ENCODE measurements at places on chromosomes 3 and 15.

DNA sequence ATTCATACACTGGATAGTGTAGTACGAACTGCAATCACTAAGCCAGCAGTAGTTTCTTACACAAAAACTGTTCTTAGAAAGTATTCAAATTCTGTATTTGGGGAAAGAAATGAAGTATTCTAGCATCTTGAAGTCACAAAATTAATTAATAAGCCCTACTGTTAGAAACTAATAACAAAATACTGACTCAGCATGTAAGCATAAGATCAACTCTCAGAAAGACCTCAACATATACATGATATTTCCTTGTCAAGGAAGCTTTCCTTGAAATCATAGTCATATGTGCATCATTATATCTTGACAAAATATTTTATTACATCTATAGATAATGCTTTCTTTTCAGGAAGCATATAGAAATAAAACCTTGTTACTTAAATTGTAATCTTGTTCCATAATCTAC, 115.5 kb upstream of the GOLGA6L6 start:
- no peak for DNase-seq

- no peak for DNase-seq
Observed at GRCh38 chr3:30535525-30535924, 70.9 kb upstream of the TGFBR2 start.

GRCh38 chr15:92545996-92546395, 109.6 kb downstream of the FAM174B start:
- no peak for DNase-seq

- DNase-seq, result no peak
Observed at GRCh38 chr3:197376020-197376419, 77.6 kb upstream of the DLG1 start.

- no peak for DNase-seq
Observed at GRCh38 chr3:41141433-41142167, 57.7 kb upstream of the CTNNB1 start.

DNA sequence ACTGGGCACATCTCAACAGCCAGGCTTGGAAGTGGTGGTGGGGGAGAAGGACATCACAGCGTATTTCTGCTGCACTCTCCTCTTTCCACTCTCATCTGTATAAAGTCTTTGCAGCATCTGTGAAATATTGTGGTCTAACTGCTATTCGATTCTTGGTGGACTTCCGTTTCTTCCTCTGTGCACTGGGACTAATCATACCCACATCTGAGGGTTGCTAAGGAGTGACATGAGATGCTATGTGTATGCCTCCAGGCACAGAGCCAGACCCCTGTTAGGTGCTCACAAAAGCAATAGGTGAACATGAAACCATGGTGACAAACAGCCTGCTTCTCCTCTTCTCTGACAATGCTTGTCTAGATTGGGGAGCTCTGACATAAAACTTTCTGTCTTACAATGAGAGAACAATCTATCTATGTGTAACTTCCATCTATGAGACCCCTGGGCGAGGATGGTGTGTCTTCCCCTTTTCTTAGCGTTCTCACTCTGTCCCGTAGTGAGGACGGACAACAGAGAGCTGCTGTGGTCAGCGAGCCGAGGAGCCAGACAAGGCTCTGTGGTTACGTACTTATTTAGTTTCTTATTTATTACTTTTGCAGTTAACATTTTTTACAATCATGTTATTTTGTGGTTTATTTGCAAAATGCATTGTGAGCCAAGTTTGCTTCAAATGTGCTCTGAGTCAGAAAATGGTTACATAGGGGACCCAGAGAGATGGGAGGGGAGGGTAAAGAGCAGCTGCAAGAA, 196.7 kb upstream of the TPRG1 start:
- DNase-seq, result no peak
